ENCODE measurements at places on chromosomes 5 and 9. TPM values are rescaled to one million over a fixed set of nuclear protein-coding genes. Genes with fewer than 3 reads are reported as not detected.

The LRRC19 gene
- total RNA-seq = not detected

The LCP2 gene
- 6.8 TPM for total RNA-seq

The RLN2 gene
- not detected for total RNA-seq

The CBY3 gene
- total RNA-seq = not detected

The SLC6A3 gene
- total RNA-seq = not detected

The PRRX2 gene
- 3.1 TPM for total RNA-seq

The DDX4 gene
- total RNA-seq = not detected

The CDKN2B-AS1 gene
- 0.52 TPM for total RNA-seq

The THBS4 gene
- 135 TPM for total RNA-seq

The MTAP gene
- 22.4 TPM for total RNA-seq

The MYOT gene
- 54.8 TPM for total RNA-seq

The OR13F1 gene
- total RNA-seq = not detected

The FBP1 gene
- total RNA-seq = not detected

The PDE6A gene
- total RNA-seq = not detected

The FAM221B gene
- total RNA-seq = not detected

The PCDHGA3 gene
- 2.1 TPM for total RNA-seq

The NUTM2G gene
- not detected for total RNA-seq

The LCN12 gene
- total RNA-seq = not detected

The TEX48 gene
- total RNA-seq = not detected

The LHX3 gene
- total RNA-seq = not detected

The GRXCR2 gene
- not detected for total RNA-seq

The ITGA2 gene
- 15.7 TPM for total RNA-seq

The ZFP2 gene
- 1.6 TPM for total RNA-seq

The DND1 gene
- not detected for total RNA-seq

The IL17B gene
- total RNA-seq = 247 TPM

The RBM27 gene
- 25.1 TPM for total RNA-seq

The NDST1 gene
- 19.3 TPM for total RNA-seq

The ARHGEF37 gene
- 2.1 TPM for total RNA-seq

The NTRK2 gene
- total RNA-seq = 26.6 TPM

The ORM2 gene
- total RNA-seq = not detected

The AFAP1L1 gene
- 75.7 TPM for total RNA-seq

The POLK gene
- 20.4 TPM for total RNA-seq

The SCGB3A2 gene
- not detected for total RNA-seq

The RPP25L gene
- total RNA-seq = 25.6 TPM

The CCDC152 gene
- total RNA-seq = 1.6 TPM

The ZNF608 gene
- total RNA-seq = 31.3 TPM

The APBA1 gene
- total RNA-seq = 2.6 TPM

The SLC34A3 gene
- total RNA-seq = not detected

The MYMK gene
- total RNA-seq = 8.9 TPM

The CTNNAL1 gene
- total RNA-seq = 24.5 TPM

The ROR2 gene
- 4.2 TPM for total RNA-seq

The ALAD gene
- total RNA-seq = 8.4 TPM

The TMC1 gene
- total RNA-seq = 0.52 TPM

The SLC6A19 gene
- under 0.01 TPM for total RNA-seq

The CACFD1 gene
- 4.7 TPM for total RNA-seq

The PCDH12 gene
- 12.0 TPM for total RNA-seq

The PTAR1 gene
- total RNA-seq = 45.9 TPM

All from skeletal muscle tissue (tissue), 5 donors.